T-helper 9 cell (primary cell): ENCODE measurements at places on chromosomes 5 and 9.

DNA sequence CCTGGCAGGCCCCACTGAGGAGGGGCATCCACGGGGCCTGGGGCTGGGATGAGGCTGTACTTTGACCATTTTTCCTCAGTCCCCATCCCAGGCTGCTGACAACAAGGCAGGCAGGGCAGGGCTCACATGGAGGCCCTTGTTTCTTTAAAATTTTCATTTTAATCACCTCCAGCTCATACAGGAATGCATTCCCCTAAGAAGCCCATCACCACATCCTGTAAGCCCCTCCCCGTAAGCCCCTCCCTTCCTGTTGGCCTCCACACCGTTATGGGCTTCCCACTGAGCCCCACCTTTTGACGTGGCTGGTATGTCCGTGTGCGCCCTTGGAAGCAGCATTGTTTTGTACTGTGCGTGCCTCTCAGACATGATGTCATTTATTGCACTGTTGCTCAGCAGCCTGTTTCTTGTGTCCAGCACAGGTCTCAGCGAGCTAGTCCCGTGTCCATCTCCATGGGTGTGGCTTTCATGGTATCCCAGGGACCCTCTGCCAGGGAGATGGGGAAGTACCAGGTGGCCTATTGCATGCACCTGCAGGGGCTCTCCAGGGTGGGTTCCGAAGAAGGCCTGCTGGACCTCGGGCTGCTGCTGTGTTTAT is 22.4 kb downstream of the PHF2 start:
- no peak for DNase-seq

DNA sequence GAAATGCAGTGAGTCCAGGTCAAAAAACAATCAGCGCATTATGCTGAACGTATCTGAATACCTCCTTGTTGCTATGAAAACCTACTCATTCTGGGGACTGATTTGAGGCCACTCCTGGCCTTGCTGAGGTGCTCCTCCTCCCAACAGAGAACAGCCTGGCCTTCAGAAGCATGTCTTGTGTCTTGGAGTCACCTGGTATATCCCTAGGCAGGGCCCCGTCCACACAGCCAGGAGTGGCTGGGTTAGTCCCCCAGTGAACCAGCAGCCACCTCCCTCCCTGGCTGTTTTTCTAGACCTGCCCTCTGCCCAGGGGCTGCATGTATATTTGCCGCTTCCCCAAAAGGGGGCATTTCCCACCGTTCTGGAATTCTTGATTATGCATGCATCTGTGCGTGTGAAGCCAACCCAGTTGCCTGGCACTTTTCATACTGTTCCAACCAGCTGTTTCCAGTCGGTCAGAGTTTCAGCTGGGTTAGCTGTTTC is 99.2 kb upstream of the SPATA31C2 start:
- no peak for DNase-seq

- DNase-seq: no peak
Measured at GRCh38 chr9:110571801-110572483, 7.6 kb downstream of the SVEP1 start.

DNA sequence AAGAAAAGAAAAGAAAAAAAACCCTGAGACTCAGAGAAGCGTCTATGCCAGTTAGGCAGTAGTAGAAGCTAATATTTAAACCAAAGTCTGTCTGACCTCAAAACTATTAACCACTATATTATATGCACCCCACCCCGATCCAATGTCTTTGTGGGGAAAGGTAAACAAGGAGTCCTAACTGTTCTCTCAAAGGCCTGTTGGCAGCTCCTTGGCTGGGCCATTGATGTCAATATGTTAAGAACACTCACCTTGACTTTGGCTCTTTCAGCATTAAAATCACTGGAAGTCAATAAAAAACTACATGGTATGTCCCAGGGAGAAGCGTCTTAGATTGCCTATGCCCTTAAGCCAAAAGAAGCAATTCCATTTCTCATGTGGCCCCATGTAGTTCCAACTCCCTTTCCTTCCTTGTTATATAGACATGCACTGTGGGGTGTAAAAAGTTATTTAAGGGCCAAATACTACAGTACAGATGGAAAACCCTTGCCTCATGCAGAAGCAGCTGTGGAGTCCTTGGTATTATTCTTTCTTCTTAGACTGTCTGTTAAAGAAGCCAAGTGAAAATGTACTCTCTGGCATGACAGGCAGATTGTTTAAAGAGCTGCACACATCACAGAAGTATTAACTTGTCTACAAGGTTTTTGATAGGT is 308.6 kb upstream of the RPS23 start:
- DNase-seq: no peak

DNA sequence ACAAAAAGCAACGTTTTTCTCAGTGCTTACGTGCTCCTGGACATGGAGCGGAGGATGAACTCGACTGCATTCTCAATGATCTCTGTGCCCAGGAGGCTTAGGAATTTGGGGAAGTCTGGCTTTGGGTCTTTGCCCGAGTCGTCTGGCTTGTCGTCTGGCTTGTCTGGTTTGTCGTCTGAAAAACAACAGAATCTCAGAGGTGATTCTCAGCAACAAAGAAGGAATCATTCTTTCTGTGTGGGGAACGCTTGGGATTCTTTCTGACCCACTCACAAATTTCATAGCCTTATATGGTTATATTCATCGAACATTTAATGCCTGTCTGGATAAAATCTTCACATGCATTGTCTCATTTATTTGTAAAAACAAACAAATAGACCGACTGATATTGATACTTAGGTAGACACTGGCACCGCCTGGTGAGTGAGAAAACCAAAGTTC is 4.7 kb downstream of the C5orf46 start:
- DNase-seq: no peak

DNA sequence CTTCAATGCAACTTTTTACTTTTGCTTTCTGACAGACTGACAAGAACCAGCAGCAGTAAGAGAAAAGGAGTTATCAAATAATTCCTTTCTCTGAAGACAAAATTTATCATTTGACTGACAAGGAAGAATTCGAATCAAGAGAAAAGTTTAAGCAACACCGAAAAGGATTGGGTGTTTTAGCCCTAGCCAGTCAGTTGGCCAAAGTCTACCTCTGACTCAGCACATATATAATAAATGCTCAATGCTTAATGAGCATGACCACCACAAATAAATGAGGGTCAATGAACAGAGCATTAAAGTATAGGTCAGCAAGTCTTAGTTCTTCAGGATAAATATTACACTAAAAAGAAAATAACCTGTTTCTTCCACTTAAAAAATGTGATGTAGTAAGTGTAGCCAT is 1603.5 kb upstream of the C9orf72 start:
- no peak for DNase-seq

- no peak for DNase-seq
Measured at GRCh38 chr9:110886832-110887231, 151.4 kb downstream of the LPAR1 start.

DNA sequence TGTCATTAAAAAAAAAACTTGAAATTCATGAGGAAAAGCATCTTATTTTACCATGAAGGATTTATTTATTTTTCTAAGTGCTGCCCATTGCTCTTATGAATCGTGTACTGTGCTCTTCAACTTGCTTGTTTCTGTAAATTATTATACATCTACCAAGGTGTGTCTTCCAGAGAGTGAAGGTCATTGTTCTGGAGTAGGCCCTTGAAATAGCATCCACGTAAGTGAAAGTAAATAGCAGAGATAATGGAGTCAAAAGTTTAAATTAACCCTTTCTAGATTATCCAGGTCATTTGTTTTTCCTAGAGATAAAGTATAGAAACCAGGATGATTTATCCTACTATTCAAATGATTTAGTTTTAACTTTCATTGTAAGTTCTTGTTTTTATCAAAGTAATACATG is 473.1 kb downstream of the DIRAS2 start:
- no peak for DNase-seq

GRCh38 chr5:135033901-135034235 is at the start of gene PITX1:
Gene PITX1, minus strand, starts transcription at chr5:135034228. Its CDS starts 347 bp downstream, at chr5:135033881.
- DNase-seq: no peak

- DNase-seq: no peak
Measured at GRCh38 chr5:177100714-177101121, 14.0 kb downstream of the FGFR4 start.

GRCh38 chr9:101119206-101119819 is 90.8 kb downstream of the PLPPR1 start:
- no peak for DNase-seq

GRCh38 chr5:136028090-136028489 is 698 bp upstream of the TGFBI start:
- DNase-seq: no peak
